ENCODE measurements at places on chromosomes 1 and 21.
A peak's percentile ranks its signal among the peaks of the same experiment; 100 is the strongest.

DNA sequence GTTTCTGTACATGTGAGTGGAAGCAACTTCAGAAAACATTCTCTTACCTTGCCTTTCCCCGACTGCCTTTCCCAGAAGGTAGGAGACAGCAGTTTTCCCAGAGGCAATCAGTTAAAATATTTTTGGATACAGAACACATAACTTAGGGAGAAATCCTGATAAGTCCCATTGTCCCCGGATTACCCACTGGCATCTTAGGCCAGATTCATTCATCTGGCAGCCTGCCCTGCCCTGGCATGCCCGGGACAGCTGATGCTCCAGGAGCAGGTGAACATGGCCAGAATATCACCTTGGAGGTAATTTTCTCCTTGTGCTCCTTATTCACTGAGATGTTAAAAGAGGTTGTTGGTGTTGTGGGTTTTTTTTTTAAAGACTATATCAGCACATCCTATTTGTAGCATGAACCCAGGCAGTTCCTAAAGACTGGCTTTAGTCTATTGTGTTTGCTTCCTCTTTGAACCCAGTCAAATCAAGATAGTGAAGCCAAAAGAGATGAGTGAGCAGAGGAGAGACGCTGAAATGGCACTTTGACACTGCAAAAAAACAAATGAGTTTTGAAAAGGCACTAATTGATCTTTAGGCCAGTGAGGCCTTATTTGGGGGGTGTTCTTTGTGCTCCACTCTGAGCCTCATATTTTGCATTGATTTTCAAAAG is 139.6 kb downstream of the PLPP3 start:
- DNase-seq = no peak

DNA sequence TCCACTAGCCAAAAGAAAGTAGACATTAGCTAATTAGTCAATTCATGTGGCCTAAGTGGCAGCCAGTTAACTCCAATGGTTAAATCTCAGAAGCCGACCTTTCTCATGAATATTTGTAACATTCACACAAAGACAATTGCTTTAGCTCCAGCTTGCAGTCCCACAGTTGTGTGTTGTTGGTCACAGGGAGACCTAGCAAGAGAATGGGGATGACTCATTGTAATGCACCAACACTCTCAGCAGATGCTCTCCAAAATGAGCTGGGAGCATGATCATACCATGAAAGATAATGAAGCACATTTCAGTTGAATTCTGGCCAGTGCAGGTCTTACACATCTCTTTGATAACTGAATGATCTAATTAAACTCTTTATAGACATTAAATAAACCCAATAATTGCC is 160.4 kb downstream of the HLX start:
- peak; percentile 71 for DNase-seq

DNA sequence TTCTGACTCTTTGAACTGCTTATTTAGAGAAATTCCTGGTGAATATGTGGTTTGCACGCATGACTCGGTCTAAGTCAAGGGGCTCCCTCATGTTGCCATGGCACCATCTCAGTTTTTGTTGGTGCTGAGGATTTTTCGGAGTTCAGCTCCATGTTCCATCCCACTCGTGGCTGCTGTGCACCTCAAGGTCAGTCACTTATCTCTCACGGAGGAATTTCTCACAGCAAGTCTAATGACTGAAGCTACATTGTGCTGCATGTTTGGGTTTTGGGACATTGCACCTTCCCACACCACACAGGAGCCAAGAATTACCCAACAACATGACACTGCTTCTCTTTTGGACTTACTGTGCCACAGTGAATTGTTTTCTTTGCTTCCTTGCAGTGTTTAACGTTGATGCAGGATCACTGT is 269.9 kb downstream of the NCAM2 start:
- DNase-seq = no peak

DNA sequence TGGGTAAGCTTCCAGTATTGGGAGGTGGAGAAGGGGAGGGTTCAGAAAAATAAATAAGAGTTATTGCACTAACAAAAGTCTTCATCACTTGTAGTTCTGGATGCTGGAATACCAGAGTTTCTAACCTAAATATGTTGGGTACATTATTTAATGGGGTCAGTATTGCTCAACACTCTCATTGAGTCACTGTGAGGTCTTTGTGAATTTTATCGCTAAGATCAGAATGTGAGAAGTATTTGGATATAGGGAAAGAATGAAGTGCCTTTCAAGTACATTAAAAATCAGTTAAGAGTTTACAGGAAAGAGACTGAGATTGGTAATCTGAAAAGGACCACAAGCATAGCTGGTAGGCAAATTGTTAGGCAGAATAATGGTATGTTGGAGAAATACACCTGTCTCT is 8.8 kb downstream of the SNRPE start:
- no peak for DNase-seq

DNA sequence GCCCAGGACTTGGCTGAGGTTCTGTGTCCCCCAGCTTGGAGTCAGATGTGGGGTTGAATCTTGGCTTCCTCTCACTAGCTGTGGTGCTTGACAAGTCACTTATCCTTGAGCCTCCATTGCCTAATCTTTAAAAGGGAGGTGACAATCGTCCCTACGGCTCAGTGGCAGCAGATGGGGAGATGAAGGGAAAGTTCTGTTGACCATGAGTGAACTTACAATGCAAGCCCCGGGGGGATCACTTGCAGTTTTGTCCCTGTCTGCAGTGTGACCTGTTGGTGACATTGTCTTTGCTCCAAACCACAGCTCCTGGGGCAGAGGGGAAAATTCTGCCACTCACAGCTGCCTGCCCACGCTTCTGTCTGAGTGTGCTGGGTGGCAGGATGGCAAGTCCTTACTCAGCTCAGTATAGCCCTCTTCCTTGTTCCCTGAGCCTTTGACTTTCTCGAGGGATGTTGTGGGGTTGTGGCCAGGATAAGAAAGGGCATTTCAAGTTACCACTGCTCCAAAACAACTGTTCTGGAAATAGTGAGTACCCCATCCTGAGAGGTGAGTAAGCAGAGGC is 1.7 kb downstream of the PCSK9 start:
- no peak for DNase-seq

DNA sequence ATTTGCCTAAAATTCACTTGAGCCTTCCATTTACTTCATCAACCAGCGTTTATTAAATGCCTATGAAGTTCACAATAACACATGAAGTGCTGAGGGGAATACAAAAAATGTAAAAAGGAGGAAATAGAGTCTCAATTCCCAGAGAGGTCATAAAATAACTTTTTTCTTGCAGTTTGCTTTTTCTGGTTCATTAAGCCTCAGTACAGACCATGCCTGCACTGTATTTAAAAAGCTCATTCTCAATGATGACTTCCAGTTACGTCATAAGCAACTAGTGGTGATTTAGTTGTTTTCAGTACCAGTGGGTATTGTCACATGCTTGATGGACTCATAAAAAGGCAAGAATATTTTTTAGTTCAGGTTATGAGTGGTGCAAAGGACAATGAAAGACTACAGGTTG is 160.1 kb upstream of the UBE2U start:
- DNase-seq = no peak

DNA sequence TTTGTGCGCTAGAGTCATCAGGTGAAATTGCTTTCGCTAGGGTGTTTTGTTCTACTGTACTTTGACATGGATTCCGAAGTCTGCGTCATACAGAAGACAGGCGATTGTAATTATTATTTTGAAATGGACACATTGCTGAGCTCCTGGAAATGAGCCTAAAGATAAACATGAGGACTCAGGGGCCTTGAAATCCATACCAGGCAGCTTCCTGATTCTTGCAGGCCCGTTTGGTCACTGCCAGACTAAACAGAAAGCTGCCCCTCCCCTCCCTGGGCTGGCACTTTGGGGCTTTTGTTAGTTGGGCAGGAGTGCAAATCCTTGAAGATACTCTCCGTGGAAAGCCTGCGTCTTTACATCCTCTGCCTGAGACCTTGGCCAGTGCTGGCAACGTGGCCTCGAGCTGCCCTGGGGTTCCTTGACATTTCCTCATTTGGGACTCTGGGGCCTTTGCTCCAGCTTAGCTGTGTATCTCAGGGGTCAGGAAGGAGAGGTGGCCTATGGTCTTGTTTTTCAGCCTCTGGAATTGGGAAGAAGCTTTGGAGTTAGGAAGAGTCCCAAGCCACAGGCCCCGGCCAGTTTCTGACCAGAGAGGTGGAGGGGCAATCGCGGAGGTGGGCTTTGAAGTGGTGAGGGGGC is 26.9 kb upstream of the KCNE2 start:
- DNase-seq = no peak

- DNase-seq = no peak
These were observed 8.9 kb upstream of the LAX1 start for GRCh38 chr1:203756036-203756435.

DNA sequence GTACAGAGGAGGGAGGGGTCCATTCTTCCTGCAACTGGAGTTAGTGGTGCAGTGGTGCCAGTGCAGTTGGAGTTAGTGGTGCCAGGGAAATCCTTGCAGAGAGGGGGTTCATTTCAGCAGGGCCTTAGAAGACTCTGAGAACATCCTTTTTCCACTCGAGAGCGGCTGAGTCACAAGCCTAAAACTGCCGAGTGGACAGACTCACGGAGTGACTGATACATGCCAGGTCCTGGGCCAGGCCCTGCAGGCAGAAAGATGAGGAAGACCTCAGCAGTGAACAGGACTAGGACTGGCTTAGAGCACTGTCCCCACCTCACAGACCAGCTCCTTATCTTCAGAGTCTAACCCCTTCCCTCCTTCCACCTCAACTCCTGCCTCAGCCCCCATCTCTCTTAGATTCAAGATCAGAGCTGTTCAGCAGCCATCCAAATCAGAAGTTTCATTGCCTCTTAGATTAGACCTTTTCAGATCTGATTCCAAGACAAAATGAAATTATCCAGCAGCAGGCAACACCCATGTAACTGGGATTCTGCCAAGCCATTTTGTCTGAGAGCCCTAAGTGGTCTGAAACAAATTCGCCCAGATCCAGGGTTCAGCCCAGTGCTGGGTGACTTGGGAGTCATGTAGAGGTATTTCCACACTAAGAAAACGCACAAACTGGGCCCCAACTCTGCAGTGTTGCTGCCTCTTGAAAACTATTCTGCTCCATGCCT is 12.7 kb upstream of the IKBKE start:
- no peak for DNase-seq

GRCh38 chr1:234540404-234540762 is 61.4 kb upstream of the TARBP1 start:
- no peak for DNase-seq

GRCh38 chr21:15928196-15928595 is 198.4 kb downstream of the USP25 start:
- no peak for DNase-seq

- DNase-seq = no peak
These were observed 28.6 kb downstream of the COL6A1 start for GRCh38 chr21:46009951-46010705.

DNA sequence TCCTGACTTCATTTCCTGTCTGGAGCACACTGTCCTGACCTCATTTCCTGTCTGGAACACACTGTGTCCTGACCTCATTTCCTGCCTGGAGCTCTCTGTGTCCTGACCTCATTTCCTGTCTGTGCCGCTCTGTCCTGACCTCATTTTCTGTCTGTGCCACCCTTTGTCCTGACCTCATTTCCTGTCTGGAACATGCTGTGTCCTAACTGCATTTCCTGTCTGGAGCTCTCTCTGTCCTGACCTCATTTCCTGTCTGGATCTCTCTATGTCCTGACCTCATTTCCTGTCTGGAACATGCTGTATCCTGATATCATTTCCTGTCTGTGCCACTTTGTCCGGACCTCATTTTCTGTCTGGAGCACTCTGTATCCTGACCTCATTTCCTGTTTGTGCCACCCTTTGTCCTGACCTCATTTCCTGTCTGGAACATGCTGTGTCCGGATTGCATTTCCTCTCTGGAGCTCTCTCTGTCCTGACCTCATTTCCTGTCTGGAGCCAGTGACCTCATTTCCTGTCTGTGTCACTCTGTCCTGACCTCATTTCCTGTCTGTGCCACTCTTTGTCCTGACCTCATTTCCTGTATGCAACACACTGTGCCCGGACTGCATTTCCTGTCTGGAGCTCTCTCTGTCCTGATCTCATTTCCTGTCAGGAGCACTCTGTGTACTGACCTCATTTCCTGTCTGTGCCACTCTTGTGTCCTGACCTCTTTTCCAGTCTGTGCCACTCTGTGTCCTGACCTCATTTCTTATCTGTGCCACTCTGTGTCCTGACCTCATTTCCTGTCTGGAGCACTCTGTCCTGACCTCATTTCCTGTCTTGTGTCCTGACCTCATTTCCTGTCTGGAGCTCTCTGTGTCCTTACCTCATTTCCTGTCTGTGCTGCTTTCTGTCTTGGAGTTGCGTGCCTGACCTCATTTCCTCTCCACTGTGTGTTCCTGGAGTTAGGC is 27.6 kb downstream of the SKI start:
- no peak for DNase-seq

- DNase-seq = no peak
These were observed 33.8 kb downstream of the GIPC2 start for GRCh38 chr1:78079580-78079979.

DNA sequence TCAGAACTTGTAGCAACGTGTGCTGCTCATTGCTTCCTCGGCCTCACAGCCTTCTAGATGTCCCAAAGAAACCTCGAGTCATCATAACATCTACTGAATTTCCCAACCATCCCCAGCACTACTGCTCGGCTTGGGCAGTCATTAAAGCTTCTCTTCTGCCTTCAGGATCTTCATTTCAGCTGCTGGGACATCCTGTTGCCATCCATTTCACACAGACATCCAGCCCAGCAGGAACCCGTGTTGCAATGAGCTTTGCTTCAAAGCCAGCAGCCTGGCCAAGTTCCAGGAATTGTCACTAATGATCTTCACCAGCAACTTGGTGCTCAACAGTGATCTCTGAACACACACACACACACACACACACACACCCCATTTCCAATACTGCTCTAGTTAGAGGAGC is 18.5 kb downstream of the WLS start:
- peak; percentile 77 for DNase-seq

DNA sequence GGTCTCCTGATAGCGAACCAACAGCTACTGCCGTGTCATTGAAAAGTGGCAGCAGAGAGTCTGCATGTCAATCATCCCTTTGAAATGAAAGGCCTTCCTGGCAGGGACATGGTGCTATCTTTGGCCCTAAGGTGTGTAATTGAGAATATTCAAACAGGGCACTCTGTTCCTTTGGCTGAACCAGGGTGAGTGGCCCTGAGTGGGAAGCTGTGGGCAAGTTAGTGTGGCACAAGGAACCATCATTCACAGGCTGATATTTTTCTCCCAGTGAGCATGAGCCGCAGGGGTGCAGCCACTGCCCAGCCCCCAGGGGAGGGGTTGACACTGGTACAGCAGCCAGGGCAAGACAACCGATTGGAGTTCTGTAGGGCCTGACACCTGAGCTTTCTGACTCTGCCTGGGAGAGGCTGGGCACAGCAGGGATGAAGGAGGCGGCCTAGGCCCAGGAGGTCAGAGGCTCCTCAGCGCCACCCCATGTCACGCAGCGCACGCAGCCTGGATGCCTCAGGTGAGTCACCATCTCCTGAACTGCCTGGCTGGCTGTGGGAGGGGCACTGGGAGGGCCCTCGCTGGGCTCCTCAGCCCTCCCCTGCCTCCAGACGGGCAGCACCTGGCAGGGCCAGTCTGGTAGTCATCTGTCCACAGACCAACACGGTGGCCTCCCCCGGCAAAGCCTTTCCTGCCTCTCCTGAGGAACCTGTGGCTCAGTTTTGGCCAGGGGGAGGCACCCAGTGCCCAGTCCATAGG is 13.2 kb downstream of the QSOX1 start:
- DNase-seq = no peak

- DNase-seq = no peak
These were observed 233.7 kb upstream of the NFIA start for GRCh38 chr1:60848583-60849188.

GRCh38 chr21:43727519-43728153 is 8.7 kb downstream of the PDXK start:
- DNase-seq = no peak

Data from BE2C (cell line).